Activated CD8-positive, alpha-beta T cell treated with anti-CD3 and anti-CD28 coated beads, Interleukin-2, amount 10 ng/mL, durations not matched to agents 7 days and 5 days (primary cell): ENCODE measurements at places on chromosomes 5 and 9.

GRCh38 chr5:61596265-61596664 is 264.2 kb downstream of the ZSWIM6 start:
- H3K27ac ChIP-seq, result no peak overlapping the region
- no peaks in the 10 kb centered on the region for H3K4me1 ChIP-seq
- no peak overlapping the region for H3K4me3 ChIP-seq
- H3K36me3 ChIP-seq, result no peaks in the 10 kb centered on the region
- no peak for DNase-seq

GRCh38 chr5:157085930-157086329 is 22.9 kb downstream of the HAVCR2 start:
- no peak overlapping the region for H3K4me3 ChIP-seq
- no peak overlapping the region for H3K27ac ChIP-seq
- H3K36me3 ChIP-seq, result peaks cover 81% of the 10 kb centered on the region

- DNase-seq, result no peak
- H3K4me3 ChIP-seq, result no peak overlapping the region
- H3K27me3 ChIP-seq, result no peaks in the 10 kb centered on the region
- no peaks in the 10 kb centered on the region for H3K36me3 ChIP-seq
- H3K27ac ChIP-seq, result no peak overlapping the region
- no peaks in the 10 kb centered on the region for H3K4me1 ChIP-seq
These were observed 42.7 kb upstream of the ZNF608 start for GRCh38 chr5:124789104-124789605.

- no peaks in the 10 kb centered on the region for H3K36me3 ChIP-seq
- DNase-seq, result no peak
- H3K27ac ChIP-seq, result no peak overlapping the region
- H3K4me1 ChIP-seq, result no peaks in the 10 kb centered on the region
- no peak overlapping the region for H3K4me3 ChIP-seq
These were observed 19.5 kb downstream of the THBS4 start for GRCh38 chr5:80054682-80055081.

DNA sequence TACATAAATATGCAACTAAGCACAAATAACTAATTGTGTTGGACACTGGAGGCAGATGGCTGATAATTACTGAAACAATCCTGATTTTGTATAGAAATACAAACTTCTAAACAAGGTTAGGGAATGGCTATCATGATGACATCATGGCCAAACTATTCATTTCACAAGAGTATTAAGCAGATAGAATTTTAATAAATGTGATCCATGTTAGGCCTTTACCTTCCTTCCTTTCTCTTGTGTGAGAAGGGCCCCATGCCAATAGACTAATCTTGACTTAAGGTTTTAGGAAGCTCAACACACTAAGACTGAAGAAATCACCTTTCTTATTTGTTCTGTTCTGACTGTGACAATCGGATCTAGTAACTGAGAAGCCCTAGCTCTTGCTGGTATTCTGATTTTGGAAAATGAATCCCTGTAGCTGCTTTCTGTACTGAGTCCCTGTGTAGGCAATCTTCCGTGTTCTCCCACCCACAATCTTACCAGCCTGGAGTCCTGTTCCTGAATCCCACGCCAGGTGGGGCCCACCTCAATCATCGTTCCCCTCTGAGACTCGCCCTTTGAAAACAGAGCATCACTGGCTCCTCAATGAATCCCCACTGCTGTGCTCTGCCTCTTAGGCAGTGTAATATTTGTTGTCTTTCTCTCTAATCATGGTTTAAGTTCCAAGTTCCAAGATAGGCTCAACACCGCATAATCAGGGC is 168.7 kb upstream of the GNA14 start:
- DNase-seq, result no peak
- no peak overlapping the region for H3K27ac ChIP-seq
- no peaks in the 10 kb centered on the region for H3K27me3 ChIP-seq

GRCh38 chr5:170534177-170534576 is 30.4 kb downstream of the KCNIP1 start:
- no peaks in the 10 kb centered on the region for H3K36me3 ChIP-seq
- H3K27me3 ChIP-seq, result peaks cover 13% of the 10 kb centered on the region
- H3K4me3 ChIP-seq, result no peak overlapping the region
- no peak overlapping the region for H3K27ac ChIP-seq
- DNase-seq, result no peak
- H3K4me1 ChIP-seq, result no peaks in the 10 kb centered on the region

GRCh38 chr9:1918108-1918507 is 97.0 kb upstream of the SMARCA2 start:
- H3K27ac ChIP-seq, result no peak overlapping the region
- H3K27me3 ChIP-seq, result peaks cover 10% of the 10 kb centered on the region
- H3K4me1 ChIP-seq, result no peaks in the 10 kb centered on the region
- no peaks in the 10 kb centered on the region for H3K36me3 ChIP-seq
- no peak overlapping the region for H3K4me3 ChIP-seq

DNA sequence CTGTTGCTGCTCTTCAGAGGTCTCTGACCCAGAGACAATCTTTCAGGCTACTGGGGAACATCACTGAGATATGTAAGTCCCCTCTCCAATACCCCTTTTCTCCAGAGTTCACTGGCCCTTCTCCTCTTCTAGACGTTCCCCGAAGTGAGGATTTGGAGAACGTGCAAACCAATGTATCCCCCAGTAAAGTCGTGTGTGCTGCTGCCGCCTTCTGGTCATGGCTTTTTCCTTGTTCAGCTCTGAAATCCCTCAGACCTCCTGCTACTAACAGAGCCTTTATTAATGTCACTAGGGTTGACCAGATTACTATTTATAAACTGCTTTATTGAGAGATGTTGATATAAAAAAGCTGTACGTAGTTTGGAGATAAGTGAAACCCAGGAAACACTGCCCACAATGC is 1028.6 kb downstream of the CDH9 start:
- H3K4me1 ChIP-seq, result no peaks in the 10 kb centered on the region
- no peak for DNase-seq
- H3K27me3 ChIP-seq, result no peaks in the 10 kb centered on the region

- peaks cover 20% of the 10 kb centered on the region for H3K4me1 ChIP-seq
- peaks cover 1% of the 10 kb centered on the region for H3K27me3 ChIP-seq
- peak overlapping the region; percentile 37 for H3K27ac ChIP-seq
- H3K4me3 ChIP-seq, result no peak overlapping the region
- H3K36me3 ChIP-seq, result peaks cover 5% of the 10 kb centered on the region
These were observed 165.3 kb downstream of the TMEM167A start for GRCh38 chr5:82911910-82912309.

DNA sequence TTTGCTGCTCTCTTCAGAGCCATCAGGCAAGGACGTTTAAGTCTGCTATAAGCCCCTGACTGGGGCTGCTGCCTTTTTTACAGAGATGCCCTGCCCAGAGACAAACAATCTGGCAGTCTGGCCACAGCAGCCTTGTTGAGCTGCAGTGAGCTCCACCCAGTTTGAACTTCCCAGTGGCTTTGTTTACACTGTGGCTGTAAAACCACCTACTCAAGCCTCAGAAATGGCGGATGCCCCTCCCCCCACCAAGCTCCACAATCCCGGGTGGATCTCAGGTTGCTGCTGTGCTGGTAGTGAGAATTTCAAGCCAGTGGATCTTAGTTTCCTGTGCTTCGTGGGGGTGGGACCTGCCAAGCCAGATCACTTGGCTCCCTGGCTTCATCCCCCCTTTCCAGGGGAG is 59.7 kb upstream of the SNCAIP start:
- no peaks in the 10 kb centered on the region for H3K4me1 ChIP-seq
- H3K36me3 ChIP-seq, result no peaks in the 10 kb centered on the region
- H3K27ac ChIP-seq, result no peak overlapping the region
- DNase-seq, result no peak
- H3K27me3 ChIP-seq, result no peaks in the 10 kb centered on the region
- H3K4me3 ChIP-seq, result no peak overlapping the region

DNA sequence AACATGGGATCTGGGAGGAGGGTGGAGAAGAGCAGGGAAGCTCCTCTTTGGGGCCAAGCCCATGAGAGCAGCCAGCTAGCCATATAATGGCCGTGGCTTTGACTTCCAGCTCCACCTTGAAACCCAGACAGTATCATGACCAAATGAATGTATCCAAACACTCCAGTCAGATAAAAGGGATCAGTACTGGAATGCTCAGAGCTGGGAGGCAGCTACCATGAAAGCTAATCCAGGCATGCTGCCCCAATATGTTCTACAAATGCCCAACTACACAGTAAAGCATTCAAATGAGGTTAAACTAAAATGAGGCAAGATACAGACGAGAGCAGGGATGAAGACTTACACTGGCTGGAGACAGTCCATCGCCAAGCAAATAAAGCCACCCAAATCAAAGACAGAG is 69.4 kb downstream of the FRMD3 start:
- no peak overlapping the region for H3K27ac ChIP-seq
- peaks cover 2% of the 10 kb centered on the region for H3K27me3 ChIP-seq
- no peak overlapping the region for H3K4me3 ChIP-seq
- H3K36me3 ChIP-seq, result no peaks in the 10 kb centered on the region
- peaks cover 12% of the 10 kb centered on the region for H3K4me1 ChIP-seq
- DNase-seq, result no peak

GRCh38 chr9:12461763-12462460 is 231.3 kb upstream of the TYRP1 start:
- H3K36me3 ChIP-seq, result no peaks in the 10 kb centered on the region
- H3K4me3 ChIP-seq, result no peak overlapping the region

- peaks cover 51% of the 10 kb centered on the region for H3K4me1 ChIP-seq
- H3K27me3 ChIP-seq, result peaks cover 4% of the 10 kb centered on the region
These were observed 717 bp upstream of the IQGAP2 start for GRCh38 chr5:76402251-76402885.

DNA sequence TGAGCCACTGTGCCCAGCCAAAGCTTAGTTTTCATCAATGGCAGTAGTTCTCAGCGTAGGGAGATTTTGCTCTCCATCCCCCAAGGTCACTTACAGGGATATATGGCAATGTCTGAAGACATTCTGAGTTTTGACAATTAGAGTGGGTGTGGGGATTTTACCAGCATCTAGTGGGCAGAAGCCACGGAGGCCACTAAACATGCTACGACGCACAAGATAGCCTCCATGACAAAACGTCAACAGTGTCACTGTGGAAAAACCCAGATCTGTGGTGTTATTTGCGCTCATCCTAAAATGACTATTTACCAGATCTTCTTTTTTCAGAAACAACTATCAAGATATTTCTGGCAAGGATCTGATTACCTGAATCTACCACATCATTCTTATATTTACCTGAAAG is 68.2 kb downstream of the CDC14B start:
- H3K27ac ChIP-seq, result no peak overlapping the region
- H3K4me1 ChIP-seq, result no peaks in the 10 kb centered on the region
- H3K36me3 ChIP-seq, result no peaks in the 10 kb centered on the region
- peaks cover 7% of the 10 kb centered on the region for H3K27me3 ChIP-seq

DNA sequence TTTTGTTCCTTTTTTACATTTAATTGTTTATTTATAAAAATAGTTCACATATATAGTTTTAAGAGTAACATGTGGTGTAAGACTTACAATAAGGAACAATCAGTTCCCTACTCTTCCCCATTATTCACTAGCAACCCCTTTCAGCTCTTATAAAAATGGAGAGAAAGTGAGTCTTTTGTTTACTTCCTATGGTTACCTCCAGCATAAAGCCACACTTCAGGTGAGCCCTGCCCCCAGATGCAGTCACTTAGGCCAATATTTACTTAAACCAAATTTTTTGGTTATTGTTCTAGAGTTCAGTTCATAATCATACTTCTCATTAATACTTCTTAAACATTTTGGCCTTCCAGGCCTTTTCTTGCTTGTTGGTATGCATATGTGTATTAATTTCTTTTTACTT is 33.7 kb downstream of the UBE2R2 start:
- H3K27me3 ChIP-seq, result no peaks in the 10 kb centered on the region
- peaks cover 20% of the 10 kb centered on the region for H3K4me1 ChIP-seq
- H3K36me3 ChIP-seq, result peaks cover 12% of the 10 kb centered on the region
- no peak overlapping the region for H3K4me3 ChIP-seq

GRCh38 chr5:168047043-168047668 is 244.3 kb upstream of the WWC1 start:
- H3K27me3 ChIP-seq, result no peaks in the 10 kb centered on the region
- peak; percentile 23 for DNase-seq
- H3K4me1 ChIP-seq, result no peaks in the 10 kb centered on the region

DNA sequence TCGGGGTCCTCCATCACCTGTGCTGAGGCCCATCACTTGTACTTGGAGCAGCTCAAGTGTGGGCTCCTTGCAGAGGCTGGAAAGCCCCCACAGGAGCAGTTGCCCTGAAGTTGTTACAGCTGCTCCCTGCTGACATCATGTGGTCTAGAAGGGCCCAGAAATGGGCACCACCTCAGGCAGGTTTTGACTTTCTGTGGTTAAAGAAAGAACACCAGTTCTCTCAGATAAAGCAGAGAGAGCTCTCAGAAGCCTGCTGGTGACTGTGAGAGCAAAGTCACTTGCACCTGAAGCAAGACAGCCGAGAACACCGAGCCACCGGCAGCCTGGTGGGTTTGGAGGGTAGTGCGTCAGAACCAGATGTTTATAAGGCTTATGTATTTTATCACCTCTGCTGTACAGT is 70.4 kb downstream of the MVB12B start:
- peaks cover 86% of the 10 kb centered on the region for H3K4me1 ChIP-seq
- H3K27ac ChIP-seq, result peak overlapping the region; percentile 89

GRCh38 chr5:181151146-181151545 is 3.8 kb downstream of the OR2V2 start:
- H3K27ac ChIP-seq, result no peak overlapping the region
- peaks cover 13% of the 10 kb centered on the region for H3K4me1 ChIP-seq
- no peak overlapping the region for H3K4me3 ChIP-seq
- H3K27me3 ChIP-seq, result peaks cover 18% of the 10 kb centered on the region

DNA sequence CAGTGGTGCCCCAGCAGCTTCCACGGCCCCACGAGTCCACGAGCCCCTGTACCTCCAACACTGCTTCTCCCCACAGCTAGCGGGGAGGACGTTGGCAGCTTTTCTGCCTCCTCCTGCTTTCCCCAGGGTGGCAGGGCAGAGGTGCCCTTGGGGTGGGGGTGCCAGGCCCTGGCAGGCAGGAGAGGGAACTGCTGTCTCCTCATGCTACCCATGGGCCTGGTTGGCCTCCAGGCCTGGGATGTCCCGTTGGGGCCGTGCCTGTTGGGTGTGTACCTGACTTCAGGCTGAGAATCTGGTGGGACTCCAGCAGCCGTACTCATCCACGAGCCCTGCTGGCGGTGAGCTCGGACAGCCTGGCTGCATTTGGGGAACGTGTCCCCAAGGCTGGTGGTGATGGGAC is 27.3 kb downstream of the RXRA start:
- DNase-seq, result no peak
- H3K4me1 ChIP-seq, result no peaks in the 10 kb centered on the region
- no peaks in the 10 kb centered on the region for H3K27me3 ChIP-seq
- H3K36me3 ChIP-seq, result no peaks in the 10 kb centered on the region
- H3K27ac ChIP-seq, result no peak overlapping the region

DNA sequence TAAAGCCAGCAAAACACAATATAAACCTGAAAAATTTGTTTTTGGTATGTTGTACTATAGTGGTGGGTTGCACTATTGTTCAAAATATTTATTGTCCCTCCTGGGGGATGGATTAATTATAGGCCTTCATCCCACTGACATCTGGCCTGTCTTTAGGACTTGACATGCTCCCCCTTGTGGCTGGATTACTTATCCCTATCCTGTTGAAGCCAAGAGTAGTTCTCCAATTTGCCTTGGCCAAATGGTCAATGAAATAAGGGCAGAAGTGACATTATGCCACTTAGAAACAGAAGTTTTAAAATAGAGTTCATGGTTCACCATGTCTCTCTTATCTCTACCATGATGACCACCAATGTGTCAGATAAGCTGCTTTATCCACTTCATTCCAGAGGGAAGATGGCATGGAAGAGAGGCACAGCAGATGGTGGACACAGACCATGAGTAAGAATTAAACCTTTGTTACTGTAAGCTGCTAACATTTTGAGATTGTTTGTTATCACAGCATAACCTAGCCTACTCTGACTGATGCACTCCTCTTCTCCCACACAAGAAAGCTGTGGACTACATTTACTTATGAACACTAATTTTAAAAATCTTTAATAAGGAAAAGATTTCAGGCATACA is 29.2 kb upstream of the ARHGEF28 start:
- no peak overlapping the region for H3K27ac ChIP-seq
- no peak overlapping the region for H3K4me3 ChIP-seq
- H3K4me1 ChIP-seq, result no peaks in the 10 kb centered on the region
- H3K36me3 ChIP-seq, result no peaks in the 10 kb centered on the region
- H3K27me3 ChIP-seq, result peaks cover 9% of the 10 kb centered on the region
